ENCODE measurements at places on chromosomes 16 and 17.
A peak's percentile ranks its signal among the peaks of the same experiment; 100 is the strongest.

GRCh38 chr17:18993905-18994526 lies 10.5 kb downstream of the FAM83G start:
- DNase-seq = no peak

DNA sequence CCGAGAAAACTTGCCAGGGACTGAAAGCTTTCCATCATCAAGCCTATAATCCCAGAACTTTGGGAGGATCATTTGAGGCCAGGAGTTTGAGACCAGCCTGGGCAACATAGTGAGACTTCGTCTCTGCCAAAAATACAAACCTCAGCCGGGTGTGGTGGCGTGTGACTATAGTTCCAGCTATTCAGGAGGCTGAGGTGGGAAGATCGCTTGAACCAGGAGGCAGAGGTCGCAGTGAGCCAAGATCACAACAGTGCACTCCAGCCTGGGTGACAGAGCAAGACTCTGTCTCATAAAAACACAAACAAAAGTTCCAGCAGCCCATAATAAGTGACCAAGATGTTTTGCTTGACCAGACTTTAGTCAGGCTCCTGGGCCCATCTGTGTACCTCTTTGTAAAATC lies 1.9 kb downstream of the MEAK7 start:
- no peak for DNase-seq

DNA sequence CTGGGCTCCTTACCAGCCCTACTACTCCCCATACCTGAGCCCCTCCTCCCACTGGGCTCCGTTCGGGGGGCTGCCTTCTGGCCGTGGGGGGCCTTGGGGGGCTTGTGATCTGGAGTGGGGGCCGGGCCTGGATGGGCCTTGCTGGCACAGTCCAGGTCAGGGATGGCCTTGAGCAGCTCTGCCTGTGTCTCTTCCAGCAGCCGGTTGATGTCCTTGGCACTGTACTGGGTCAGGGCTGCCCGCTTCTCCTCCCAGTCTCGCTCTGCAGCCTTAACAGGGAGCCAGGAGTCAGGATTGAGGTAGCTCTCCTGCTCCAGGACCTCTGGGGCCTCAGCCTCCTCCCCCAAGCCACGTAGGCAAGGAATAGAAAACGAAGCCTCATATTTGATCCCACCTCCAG lies 54.6 kb downstream of the SRCIN1 start:
- DNase-seq = no peak

DNA sequence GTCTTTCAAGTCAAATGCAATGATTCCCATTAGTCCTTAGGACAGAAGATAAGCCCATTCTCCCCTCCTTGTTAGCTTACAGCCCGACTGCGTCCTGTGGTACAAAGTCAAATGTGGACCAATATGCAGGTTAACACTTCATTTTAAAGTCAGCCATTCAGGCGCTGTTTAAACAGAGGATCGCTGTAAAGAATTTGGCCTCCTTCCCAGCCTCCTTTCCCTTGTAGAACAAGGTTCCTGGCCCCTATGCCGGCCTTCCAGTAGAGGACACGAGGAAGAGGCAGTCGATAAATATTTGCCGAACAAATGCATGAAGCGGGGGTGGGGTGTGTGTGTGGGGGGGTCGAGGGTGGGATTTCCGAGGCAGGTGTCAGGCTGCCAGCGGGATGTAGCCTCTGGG lies 4.3 kb downstream of the SDK2 start:
- no peak for DNase-seq

GRCh38 chr16:30769379-30770089 lies 7.4 kb downstream of the RNF40 start:
- no peak for DNase-seq

DNA sequence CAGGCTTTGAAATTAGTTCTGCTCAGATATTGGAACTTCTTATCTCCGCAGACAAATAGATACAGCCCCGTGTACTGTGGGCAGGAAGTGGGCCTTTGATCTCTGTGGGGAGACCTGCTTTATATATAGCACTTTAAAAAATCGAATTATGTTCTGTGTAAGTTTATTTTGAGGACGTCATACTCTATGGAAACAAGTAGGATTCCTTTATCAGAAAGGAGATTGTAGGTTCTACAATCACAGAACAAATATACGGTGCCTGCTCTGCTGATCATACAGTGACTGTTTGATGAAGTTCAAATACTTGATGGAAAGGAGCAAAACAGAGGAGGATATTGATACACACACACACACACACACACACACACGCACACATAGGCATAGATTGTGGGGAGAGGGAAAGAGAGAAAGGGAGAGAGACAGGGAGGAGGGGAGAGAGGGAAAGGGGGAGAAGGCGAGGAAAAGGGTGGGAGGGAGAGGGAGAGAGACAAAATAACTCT lies 14.7 kb upstream of the TMEM220 start:
- DNase-seq = no peak

- no peak for DNase-seq
These were observed 273.4 kb downstream of the CEP112 start for GRCh38 chr17:65918500-65918899.

GRCh38 chr16:17389384-17389783 lies 81.4 kb downstream of the XYLT1 start:
- no peak for DNase-seq

- no peak for DNase-seq
These were observed 165.7 kb downstream of the STX8 start for GRCh38 chr17:9409878-9410277.

DNA sequence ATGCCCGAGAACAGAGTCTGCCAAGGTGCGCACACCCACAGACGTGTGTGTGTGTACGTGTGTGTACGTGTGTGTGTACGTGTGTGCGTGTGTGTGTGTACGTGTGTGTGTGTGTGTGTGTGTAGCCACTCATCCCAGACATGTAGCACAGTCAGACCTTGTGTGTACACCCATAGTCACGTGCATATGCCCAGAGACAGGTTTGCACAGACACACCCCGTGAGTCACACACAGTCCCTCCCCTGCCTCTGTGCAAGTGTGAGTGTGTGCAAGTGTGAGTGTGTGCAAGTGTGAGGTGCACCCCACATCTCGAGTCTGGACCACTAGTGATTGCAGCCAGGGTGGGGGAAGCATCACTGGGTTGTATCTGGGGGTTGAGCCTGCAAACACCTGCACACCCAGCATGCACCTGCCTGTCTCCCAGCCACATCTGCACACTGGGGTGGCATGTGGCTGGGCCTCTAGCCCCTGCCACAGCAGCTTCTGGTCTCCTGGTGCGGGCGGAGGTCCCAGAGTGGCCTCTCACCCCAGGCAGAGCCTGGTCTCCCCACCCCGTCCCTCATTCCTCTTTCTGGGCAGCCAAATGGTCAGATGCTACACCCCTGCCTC lies 23.6 kb downstream of the BAHCC1 start:
- peak; percentile 73 for DNase-seq

DNA sequence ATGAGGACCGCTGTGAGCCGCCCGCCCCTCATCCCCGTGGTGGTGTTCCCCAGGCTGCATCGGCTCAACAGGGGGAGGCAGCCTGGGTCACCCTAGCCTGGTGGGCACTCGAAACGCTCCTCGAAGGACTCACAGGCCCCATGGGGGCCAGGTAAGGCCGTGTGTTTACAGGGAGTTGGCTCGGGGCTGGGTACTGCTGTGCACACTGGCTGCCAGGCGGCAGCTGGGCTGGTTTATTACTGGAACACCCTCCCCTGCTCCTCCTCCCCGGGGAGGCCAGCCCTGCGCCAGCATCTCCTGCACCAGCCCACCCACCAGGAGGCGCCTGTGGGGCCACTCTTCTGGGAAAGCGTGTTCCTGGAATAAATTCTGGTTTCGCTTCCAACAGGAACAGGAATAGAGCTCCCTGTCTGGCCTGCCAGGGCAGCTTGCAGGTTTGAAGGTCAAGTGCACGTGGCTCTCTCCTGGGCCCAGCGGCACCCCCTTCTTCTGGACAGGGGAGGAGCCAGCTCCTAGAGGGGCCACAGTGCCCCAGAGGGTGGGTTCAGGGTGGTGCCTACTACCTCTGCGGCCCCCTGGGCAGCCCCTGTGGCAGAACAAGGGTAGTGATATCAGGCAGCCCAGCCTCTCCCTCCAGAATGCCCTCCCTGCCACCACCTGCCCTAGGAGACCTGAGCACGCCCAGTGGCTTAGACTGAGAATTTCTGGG lies 11.3 kb downstream of the MCRIP1 start:
- DNase-seq = no peak

GRCh38 chr17:67157732-67158639 lies 87.0 kb downstream of the HELZ start:
- no peak for DNase-seq

DNA sequence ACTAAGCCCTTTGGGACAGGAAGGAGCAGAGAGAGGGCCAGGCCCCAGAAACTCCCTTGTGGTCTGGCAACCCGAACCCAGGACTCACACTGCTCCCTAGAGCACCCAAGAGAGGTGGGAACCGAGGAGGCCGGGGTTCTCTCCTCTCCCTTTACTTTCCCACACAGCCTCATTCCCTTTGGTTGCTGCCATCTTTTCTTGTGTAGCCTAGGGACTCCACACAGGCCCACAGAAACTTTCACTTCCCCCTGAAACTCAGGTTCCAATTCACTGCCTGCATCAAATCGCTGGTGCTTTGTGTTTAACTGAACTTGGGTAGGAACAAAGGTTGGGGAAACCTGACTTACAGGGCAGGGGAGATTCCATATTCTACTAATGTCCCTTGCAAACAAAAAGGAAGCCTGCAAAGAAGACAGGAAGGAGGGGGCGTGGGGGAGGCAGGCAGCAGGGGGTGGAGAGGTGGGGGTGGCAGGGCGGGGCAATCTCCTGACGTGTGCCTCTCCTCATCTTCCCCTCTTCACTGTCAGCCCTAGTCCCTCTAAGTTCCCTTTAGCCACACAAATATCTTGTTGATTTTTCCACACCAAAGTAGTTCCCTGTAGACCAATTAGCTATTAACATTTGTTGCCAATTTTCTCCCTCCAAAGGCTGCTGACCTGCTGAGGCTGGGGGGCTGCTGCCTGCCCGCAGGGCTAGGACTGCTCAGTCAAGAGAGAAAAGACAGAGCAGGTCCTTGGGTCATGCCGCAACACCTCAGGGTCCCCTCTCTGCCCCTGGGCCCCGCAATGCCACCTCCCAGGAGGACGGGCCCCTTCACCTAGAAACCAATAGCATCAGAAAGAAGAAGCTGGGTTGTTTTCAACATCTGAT lies 8.0 kb downstream of the ST3GAL2 start:
- no peak for DNase-seq

DNA sequence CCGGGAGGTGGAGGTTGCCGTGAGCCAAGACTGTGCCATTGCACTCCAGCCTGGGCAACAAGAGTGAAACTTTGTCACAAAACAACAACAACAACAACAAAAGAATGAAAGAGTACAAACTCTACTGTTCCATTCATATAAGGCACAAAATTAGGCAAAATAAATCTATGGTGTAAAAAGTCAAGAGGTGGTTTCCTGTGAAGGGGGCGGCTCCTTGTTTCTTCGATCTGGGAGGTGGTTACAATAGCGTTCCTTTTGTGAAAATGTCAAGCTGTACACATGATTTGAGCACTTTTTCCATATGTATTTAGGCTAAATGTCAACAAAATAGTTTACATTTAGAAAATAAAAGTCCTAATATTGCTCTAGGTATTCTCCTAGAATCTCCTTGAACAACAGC lies 6.9 kb downstream of the SIAH1 start:
- no peak for DNase-seq

GRCh38 chr17:17109256-17109655 lies 67.0 kb downstream of the MPRIP start:
- DNase-seq = no peak

DNA sequence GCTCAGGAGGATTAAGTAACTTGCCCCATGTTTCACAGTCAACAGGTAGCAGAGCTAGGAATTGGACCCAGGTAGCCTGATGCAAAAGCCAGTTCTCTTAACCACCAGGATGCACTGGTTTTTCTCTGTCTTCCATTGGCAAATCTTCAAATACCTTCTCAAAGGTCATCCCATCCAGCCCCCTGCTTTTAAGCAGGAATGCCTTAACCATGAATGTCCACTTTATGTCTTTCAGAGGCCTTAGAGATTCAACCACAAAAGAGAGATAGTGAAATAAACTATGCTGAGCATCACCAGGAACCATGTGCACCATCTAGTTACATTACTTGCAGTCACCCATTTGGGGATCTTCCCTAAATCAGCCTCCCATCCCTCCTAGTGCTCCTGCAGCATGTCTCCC lies 94.3 kb downstream of the C17orf67 start:
- no peak for DNase-seq

DNA sequence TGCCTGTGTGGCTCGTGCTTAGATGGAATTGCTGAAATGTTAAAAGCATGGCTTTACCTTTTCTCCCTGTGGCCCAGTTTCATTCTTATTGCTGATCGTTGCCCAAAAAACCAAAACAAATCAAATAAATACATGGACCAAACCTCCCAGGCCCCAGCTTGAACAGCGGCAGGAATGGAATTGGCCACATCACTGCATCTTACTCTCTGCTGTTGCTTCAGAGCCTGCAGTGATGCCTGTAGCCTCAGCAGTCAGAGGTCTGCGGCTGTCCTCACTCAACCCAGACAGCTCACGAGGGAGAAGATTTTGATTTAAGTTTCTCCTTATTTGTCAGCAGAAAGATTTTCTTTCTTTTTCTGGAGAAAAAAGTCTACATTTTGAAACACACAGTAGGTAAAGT lies 91.5 kb downstream of the NPIPB11 start:
- DNase-seq = no peak

DNA sequence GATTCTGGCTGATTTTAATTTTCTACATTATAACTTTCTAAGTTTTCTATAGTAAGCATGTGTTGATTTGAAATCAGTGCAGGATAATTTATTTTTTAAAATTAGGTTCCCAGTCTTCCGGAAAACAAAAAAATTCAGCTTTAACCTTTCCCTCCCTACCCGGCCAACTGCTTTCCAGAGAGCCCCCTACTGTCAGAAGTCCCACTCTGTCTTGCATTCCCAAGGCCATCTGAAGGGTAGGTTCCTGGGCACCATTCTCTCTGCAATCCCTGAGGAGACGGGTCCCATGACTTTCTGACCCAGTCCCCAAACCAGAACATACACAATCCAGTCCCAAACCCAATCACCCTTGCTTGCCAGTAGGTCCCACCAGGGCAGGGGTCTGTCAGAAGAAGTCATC lies 200.3 kb downstream of the CYLD start:
- DNase-seq = no peak

- no peak for DNase-seq
These were observed 6.0 kb upstream of the RNF135 start for GRCh38 chr17:30964876-30965275.

DNA sequence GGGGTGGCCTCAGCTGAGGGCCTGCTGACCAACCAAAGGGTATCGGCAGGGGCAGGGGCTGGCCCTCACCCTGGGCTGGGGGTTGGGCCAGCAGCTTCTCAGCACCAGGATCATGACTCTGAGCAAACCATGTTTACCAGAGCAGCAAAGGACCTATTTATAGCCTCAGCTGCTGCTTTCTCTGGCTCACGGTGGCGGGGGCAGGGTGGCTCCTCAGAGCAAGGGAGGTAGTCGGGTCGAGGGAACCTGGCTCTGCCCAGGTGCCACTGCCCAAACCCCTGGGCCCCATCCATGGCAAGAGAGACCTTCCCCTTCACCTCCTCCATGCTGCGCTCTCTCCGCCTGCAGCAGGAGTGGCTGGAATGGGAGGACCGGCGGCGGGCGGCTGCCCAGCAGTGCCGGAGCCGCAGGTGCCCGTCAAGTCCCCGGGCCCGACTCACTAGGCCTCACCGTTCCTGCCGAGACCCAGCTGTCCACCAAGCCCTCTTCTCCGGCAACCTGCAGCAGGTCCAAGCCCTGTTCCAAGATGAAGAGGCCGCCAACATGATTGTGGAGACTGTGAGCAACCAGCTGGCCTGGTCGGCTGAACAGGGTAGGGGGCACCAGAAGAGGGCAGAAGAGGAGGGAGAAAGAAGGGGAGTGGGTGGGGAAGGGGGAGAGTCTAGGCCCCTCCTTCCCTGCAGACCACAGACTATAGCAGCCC lies at the start of gene ASB16:
ASB16 (plus strand) TSS at position 206 of the 703 bp plus-strand sequence; CDS start at position 292, 86 bp downstream.
- DNase-seq = no peak

Measured in right atrium auricular region (tissue), 2 donors.